GM12864 (cell line): ENCODE measurements at places on chromosomes 1 and 21.

- DNase-seq: no peak
Observed at GRCh38 chr1:60581455-60582220, 500.7 kb upstream of the NFIA start.

- peak; percentile 67 for DNase-seq
Observed at GRCh38 chr1:45393718-45394302, 53.6 kb upstream of the MUTYH start.

- DNase-seq: no peak
Observed at GRCh38 chr21:38798481-38798882, 7.2 kb upstream of the ETS2 start.

- DNase-seq: no peak
Observed at GRCh38 chr1:15851210-15852035, 3.9 kb downstream of the SPEN start.

DNA sequence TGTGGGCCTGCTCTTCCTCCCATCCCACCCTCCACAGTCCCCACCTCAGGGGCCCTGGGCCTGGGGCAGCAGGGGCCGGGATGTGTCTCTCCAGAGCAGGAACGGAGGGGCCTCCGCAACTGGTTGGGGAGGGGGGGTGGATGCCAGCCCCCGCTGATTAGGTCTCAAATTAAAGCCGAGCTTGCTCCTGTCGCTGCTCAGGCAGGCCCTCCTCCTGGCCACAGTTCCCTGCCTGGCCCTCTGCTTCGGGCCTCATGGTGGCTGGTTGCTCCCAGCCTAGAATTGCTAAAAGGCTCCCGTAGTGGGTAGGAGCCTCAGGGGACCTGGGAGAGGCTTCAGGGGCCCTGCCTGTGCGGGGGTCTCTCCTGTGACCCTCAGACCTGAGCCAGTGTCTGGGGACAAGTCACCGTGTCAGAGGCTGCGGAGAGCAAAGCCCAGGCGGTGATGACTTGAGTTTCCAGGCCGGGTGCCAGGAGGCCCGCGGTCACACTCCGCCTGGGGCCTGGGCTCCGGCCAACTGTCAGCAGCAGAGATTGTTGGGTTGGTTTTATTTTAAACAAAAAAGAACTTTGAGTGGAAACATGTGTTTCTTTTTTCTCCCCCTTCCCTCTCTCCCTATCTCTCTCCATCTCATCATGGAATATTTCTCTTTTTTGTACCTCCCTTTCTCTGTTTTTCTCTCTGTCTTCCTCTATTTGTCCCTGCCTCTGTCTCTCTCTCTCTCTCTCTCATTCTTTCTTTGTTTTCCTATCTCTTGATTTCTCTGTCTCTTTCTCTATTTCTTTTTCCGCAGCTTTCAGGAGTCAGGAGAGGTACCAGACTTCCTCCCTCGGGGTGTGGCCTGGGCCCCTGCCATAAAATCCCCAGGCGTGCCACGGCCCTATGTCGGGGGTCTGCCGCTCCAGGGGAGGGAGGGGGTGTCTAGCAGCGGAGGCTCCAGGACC, 20.0 kb upstream of the EPHA2 start:
- no peak for DNase-seq

GRCh38 chr1:168287237-168287664, 6.6 kb downstream of the TBX19 start:
- no peak for DNase-seq

DNA sequence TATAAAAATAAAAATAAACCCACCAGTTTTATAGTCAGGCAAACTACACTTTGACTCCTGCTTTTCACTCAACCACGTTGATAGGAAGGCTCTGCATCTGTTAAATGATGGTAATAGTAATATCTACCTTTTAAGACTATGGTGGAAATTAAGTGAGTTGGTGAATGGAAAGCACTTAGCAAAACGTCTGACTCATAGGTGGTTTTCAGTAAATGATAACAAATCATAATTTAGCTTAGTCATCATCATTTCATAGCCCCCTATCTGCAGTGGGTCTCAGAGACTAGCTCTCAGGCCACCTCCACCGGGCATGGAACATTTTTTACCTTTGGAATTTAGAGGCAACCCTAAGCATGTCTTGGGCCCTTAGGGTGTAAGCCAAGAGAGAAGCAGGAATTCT, 160.0 kb downstream of the PDE4B start:
- no peak for DNase-seq

- DNase-seq: no peak
Observed at GRCh38 chr1:230337266-230337665, 88.9 kb downstream of the PGBD5 start.

DNA sequence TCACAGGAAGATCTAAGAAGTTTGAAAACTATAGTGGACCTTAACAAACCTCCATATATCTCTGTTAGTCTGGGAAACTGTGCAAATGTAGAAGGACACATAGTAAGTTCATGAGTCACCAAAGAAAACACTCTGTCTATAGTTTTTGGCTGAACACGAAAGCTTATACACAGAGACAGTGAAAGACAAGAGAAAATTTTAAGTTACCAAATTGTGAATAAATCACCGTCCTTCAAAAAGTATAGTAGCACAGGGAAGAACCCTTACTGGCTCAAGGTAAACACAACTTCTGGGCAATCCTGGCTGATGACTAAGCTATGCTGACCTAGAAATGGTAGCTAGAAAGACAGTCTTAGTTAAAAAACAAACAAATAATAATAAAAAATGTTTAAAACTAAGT, 1057.9 kb downstream of the AMY1C start:
- no peak for DNase-seq

GRCh38 chr1:162662013-162662412, 29.7 kb downstream of the DDR2 start:
- no peak for DNase-seq

DNA sequence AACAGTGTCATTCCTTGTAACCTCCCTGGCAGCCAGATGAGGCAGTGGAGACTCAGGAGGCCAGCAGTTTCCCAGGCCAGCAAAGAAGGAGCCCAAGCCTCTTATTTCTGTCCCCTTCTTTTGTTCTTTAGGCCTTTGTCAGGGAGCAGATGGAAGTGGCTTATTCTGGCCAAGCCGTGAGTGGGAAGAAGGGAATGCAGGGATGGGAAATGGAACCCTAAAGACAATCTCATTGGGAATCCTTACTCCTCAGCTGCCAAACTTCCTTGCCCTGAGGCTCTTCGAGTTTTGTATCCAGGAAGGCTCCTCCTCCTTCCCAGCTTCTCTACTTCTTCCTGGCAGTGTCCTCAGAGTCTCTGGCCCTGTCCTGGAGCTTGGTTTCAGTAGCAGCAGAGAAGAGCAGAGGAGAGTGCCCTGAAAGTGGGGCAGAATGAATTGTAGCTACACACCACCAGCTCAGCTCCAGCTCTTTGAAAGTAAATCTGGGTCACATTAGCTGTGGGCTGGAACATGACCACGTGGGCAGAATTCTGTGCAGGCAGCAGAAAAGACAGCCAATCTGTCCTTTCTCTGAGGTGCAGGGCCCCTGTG, 63.9 kb downstream of the NDUFS5 start:
- no peak for DNase-seq

DNA sequence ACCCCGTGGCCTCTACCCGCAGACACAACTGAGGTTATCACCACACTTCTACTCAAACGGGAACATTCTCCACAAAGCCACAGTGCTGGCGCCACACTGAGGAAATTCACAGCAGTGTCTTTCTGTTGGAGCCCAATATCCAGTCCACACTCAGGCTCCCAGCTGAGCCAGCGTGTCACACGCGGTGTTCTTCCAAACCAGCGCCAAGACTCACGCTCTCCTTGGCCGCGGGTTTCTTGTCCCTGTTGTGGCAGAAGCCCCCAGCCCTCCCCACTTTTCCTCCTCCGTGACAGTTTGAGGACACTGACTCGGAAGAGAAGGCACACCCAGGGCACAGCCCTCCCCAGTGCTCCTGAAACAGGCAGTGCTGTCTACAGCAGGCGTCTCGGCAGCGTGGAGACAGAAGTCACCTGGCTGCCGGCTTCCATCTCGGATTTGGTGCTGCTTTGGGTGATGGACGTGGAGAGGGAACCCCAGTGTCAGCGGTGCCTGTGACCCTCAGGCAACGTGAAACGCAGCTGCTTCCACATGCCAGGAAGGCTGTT, 35.4 kb upstream of the AGPAT3 start:
- DNase-seq: no peak

DNA sequence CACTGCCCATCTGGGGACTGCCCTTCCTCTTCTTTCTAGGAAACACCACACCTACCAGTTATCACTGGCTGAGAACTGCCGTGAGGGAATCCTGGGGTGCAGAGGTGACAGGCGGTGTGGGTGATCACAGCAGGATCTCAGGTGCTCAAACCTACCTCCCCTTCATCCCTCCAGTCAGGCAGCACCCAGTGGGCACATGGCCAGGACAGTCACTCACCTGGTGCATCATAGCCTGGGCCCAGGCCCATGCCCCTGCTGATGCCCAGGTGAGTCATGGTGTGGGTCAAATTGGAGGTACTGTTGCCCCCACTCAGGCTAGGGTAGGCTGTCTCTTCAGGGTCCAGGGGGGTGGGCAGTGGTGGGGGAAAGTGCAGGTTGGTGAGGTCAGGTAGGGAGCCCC, 5.3 kb upstream of the DENND4B start:
- no peak for DNase-seq

DNA sequence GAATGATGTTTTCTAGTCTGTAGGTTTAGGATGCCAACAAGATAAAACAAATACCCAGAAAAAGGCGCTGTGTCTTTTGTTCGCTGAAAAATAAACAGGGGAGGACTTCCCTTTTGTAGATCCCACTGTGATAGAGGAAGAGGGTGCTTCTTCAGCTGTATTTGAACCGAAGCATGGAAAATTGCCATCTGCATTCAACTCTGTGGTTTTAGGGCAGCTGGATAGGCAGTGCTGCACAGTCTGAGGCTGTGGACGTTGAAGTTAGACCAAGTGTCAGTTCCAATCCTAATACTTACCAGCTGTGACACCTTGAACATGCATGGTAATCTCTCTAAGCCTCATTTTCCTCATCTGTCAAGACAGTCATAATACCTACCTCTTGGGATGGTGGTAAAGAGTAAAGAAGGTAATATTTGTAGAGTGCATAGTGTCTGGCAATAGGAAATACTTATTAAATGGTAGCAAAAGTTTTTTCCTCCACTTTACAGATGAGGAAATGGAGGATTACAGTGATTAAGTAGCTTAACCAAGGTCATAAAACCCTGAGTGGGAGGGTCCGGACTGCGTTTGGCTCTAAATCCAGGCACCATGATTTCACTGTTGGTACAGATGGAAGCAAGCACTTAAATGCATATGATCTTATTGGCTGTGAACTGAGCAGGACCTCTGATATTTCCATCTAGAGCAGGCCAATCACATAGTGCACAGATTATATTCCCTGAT, 48.5 kb downstream of the UTP25 start:
- DNase-seq: no peak

- no peak for DNase-seq
Observed at GRCh38 chr1:64906447-64906846, 59.9 kb downstream of the JAK1 start.

GRCh38 chr1:181783208-181783607, 278.3 kb downstream of the ZNF648 start:
- DNase-seq: no peak

- DNase-seq: no peak
Observed at GRCh38 chr21:34630536-34631143, 15.7 kb upstream of the RCAN1 start.

DNA sequence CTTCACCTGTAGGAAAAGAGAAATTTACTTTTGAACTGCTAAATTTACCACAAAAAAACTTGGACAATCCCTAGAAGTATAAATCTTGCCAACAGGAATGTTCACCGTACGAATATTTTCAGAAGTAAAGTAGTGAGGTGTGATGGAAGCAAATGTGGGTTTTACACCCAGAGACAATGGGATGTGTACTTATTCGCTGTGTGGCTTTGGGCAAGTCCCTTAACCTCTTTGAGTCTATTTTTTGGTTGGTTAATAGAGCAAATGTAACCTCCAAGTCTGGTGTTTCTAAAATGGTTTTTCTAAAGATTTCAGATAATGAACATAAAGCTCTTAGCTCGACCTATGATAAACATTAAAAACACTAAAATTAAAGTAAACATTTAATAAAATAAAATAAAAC, 51.2 kb downstream of the TPR start:
- no peak for DNase-seq

GRCh38 chr1:6235296-6235677, 477 bp downstream of the ICMT start:
- DNase-seq: no peak

- DNase-seq: no peak
Observed at GRCh38 chr21:28213261-28213660, 779.4 kb downstream of the LTN1 start.

DNA sequence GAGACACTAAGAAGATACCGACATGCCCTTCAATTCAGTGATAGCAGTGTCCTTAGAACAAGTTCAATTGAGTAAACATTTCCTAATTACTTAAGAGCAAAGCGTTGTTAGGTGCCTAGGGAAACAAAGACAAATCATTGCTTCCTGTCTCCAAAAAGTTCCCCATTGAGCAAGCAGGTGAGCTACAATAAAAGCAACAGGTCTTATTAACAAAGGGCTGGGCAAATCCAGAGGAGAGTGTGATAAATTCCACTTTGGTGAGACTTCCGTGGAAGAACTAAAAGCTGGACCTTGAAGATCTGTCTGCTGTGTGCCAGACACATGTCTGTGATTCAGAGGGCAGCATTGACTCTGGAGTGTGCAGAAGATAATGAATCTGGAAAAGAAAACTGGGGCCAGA, 1.9 kb upstream of the TUT4 start:
- DNase-seq: no peak

- DNase-seq: no peak
Observed at GRCh38 chr1:155893389-155894142, 17.6 kb downstream of the RIT1 start.

DNA sequence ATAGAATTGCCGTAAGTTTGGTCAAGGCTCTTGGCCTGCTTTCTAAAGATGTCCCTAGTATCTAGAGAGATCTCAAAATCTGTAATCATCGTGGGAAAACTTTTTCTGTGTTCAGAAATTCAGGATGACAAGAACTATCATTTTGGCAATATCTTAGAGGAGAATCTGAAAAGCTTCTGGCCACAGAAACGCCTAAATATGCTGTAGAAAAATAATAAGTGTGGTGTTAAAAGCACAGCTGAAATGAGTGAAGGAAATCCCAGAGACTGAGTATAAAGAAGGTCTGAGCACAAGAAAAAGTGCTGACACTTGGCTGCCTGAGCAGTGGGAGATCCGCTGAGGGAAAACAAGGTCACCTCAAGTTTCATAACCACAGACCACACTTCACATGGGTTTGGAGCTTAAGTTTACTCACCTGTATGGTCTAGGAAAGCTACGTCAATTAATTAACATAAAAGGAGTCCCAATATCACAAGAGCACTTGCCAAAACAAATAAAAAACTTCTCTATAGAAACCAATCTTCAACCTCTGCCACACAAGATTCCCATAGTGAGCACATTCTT, 235.2 kb upstream of the IRF2BP2 start:
- no peak for DNase-seq

DNA sequence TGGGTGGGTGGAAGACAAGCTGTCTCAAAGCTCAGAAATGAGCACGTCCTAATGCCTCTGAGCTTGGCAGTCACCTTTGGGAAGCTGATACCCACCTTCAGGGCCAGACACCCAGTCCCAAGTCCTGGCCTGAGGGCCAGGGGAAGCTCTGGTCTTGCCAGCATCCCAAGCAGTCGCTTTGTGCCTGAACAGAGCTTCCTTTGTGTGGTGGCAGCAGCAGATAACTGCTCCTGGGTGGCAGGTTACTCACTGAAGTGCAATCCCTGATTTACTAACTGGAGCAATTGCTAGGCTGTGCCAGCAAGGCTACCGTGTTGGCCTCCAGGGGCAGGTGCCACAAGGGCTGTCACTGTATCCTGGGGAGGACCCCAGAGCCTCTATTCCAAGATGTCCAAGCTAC, 40.4 kb upstream of the GRHL3 start:
- DNase-seq: no peak
